HCT116 (cell line): ENCODE measurements at places on chromosomes 13 and 19. TPM values are rescaled to one million over a fixed set of nuclear protein-coding genes. Genes with fewer than 3 reads are reported as not detected.
A peak's percentile ranks its signal among the peaks of the same experiment; 100 is the strongest.

DNA sequence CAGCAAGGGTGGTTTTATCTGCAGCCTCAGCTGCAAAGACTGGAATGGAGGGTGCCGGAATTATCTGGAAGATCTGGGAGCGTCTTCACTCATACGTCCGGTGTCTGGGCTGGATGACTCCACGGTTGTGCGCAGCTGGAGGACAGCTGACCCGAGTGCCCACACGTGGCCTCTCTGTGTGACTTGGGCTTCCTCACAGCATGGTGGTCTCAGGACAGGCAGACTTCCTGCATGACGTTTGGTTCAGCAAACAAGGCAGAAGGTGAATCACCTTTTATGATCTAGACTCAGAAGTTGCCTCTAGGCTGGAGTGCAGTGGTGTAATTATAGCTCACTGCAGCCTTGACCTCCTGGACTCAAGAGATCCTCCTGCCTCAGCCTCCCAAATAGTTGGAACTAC is 33.2 kb downstream of the CACNG6 start:
- DNase-seq = no peak
- H3K4me1 ChIP-seq = peaks cover 22% of the 10 kb centered on the region
- H3K27me3 ChIP-seq = no peaks in the 10 kb centered on the region
- no peaks in the 10 kb centered on the region for H3K36me3 ChIP-seq
- no peak overlapping the region for H3K4me3 ChIP-seq
- H3K27ac ChIP-seq = no peak overlapping the region

ZNF552 gene
- 7.1 TPM for total RNA-seq

DNA sequence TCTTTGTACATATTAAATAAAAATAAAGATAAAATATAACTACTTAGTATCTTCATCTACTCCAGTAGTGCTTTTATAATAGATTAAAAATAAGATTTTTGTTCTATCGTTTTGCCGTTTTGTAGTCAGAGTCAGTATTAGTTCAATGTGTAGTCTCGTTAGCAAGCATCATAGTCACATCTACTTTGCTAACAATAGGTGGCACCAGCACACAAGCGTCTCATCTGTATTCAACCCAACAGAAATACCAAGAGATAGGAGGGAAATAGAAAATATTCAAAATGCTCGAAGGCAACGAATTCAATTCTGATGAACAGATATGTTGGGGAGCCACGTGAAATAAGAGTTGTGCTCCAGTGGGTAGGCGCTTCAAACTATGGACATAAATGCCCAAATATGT is 21.4 kb upstream of the MICU2 start:
- H3K36me3 ChIP-seq = no peaks in the 10 kb centered on the region
- DNase-seq = peak; percentile 59
- H3K4me1 ChIP-seq = no peaks in the 10 kb centered on the region; the same call in 1 of the 2 replicates
- H3K27ac ChIP-seq = no peak overlapping the region

GRCh38 chr19:4456843-4457653 is 546 bp downstream of the UBXN6 start:
- no peak for DNase-seq
- peaks cover 9% of the 10 kb centered on the region; the same call in 1 of the 2 replicates for H3K4me1 ChIP-seq
- H3K27ac ChIP-seq = peak overlapping the region; percentile 56
- H3K27me3 ChIP-seq = no peaks in the 10 kb centered on the region
- peak overlapping the region; percentile 71 for H3K4me3 ChIP-seq

- no peaks in the 10 kb centered on the region for H3K4me1 ChIP-seq
- no peaks in the 10 kb centered on the region for H3K27me3 ChIP-seq
- peaks cover 66% of the 10 kb centered on the region for H3K36me3 ChIP-seq
- H3K27ac ChIP-seq = no peak overlapping the region
- H3K4me3 ChIP-seq = no peak overlapping the region
- DNase-seq = no peak
Observed at GRCh38 chr19:45834970-45835369, 19.9 kb upstream of the RSPH6A start.

LHB gene
- 3.7 TPM for total RNA-seq

PEG3 gene
- total RNA-seq = 0.34 TPM

DNA sequence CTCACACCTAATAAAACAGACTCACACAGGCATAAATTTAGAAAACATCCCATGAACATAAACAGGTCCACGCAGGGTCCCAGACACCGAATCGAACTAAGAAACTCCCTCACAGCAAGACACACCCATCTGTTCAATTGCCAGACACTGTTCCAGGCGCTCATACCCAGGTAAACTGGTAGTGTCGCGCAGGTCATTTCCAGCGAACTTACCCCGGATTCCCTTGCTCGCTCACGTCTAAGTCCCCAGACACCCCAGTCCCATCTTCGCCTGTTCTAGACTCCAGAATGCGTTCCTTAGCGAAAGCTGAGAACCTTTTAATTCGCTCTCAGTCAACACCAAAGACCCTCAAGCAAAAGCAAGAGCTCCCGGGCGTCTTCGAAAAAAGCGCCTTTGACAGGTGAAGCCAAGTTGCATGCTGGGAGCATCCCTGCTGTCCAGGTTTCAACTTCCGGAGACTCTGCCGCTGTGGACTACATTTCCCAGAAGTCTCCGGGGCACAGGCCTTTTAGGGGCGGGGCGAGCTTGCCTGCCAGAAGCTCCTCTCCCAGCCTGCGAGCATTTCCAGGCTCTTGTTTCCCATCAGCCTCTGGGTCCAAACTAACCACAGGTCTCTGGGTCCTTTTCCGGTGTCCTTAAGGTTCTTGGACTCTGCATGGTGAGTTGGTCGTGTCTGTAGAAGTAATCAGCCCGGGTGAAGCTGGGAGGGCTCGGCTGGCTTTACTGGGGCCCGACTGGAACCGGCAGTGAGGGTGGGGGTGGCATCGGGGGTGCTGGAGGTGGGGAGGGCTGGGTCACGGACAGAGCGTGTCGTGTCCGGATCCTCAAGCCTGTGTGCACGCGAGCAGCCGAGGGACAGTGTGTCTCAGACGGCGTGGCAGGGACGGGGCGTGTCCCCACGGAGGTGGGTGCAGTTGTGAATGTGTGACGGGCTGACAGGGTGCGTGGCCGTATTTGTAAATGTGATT is at the start of gene ZNF283:
Gene ZNF283, plus strand, starts transcription at position 535 of the 968 bp plus-strand sequence. CDS start 6,184 bp downstream, outside the sequence.
- peaks cover 7% of the 10 kb centered on the region for H3K36me3 ChIP-seq
- DNase-seq = peak; percentile 89
- H3K4me1 ChIP-seq = peaks cover 6% of the 10 kb centered on the region; the same call in 1 of the 2 replicates
- peak within 1 kb of the TSS; percentile 68 for H3K4me3 ChIP-seq
- no peaks in the 10 kb centered on the region for H3K27me3 ChIP-seq

DNA sequence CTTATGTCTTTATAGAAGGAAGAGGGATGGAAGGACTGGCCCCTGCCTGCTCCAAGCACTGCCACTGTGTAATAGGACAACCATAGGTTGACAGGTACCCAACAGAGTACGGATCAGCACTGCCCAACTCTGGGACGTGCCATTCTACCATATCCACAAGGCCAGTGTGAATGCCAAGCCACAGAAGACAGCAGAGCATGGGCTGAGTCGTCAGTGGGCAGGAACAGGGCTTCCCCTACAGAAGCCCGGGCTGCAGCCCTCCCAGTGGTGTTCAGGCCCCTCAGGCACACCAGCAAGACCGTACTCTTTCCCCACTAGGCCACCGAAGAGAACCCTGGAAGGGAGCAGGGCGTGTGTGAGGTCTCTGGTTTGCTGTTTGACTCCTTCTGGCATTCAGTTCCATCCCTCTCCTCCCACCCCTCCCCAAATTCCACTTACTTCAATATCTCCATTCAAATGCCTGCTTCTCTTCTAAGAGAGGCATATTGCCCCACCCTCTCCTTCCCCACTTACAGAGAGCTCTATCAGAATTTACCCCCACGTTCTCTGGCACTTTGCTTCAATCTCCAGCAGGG is 209.4 kb downstream of the FOXO1 start:
- H3K27me3 ChIP-seq = no peaks in the 10 kb centered on the region
- H3K4me1 ChIP-seq = peaks cover 4% of the 10 kb centered on the region
- H3K4me3 ChIP-seq = no peak overlapping the region
- H3K27ac ChIP-seq = no peak overlapping the region
- no peak for DNase-seq

- H3K4me1 ChIP-seq = no peaks in the 10 kb centered on the region
- H3K27ac ChIP-seq = no peak overlapping the region
- peaks cover 14% of the 10 kb centered on the region; the same call in 1 of the 2 replicates for H3K27me3 ChIP-seq
- H3K36me3 ChIP-seq = no peaks in the 10 kb centered on the region
- DNase-seq = no peak
- H3K4me3 ChIP-seq = no peak overlapping the region
Observed at GRCh38 chr13:75250526-75251178, 231.3 kb downstream of the TBC1D4 start.

CEACAM7 gene
- not detected for total RNA-seq

RASGRP4 gene
- not detected for total RNA-seq
